Stimulated activated CD8-positive, alpha-beta memory T cell treated with anti-CD3 and anti-CD28 coated beads, Interleukin-4, amount 100 ng/mL, for 24 hours (primary cell): ENCODE measurements at places on chromosomes 4 and X.

- no peak for DNase-seq
These were observed 21.1 kb downstream of the HTRA3 start for GRCh38 chr4:8290701-8290970.

- DNase-seq = no peak
These were observed 207.1 kb upstream of the NHS start for GRCh38 chrX:17167915-17168314.

GRCh38 chrX:78327370-78328086 lies at the start of gene CYSLTR1:
Gene CYSLTR1, minus strand, starts transcription at chrX:78327611. Its CDS starts 53,865 bp downstream, at chrX:78273746.
- no peak for DNase-seq

DNA sequence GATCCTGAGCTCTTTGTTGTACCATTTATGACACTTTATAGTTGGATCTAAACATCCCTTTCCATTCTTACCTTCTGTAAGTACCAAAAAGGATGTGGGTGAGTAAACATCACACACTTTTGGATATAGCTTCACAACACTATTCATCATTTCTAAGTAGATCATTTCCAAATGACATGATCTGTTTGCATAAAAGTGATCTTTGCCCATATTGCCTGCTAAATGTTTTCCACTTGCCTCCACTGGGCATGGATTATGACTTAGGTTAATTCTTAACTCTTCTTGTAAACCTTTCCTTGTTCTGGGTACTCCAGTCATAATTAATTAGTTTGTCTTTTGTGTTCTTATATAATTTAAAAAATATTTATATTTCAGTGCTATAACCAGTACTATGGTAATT lies 244.9 kb upstream of the AGA start:
- no peak for DNase-seq
